Urinary bladder (tissue), 4 donors: ENCODE measurements at places on chromosomes 7 and 10. TPM values are rescaled to one million over a fixed set of nuclear protein-coding genes. Genes with fewer than 3 reads are reported as not detected.

DNA sequence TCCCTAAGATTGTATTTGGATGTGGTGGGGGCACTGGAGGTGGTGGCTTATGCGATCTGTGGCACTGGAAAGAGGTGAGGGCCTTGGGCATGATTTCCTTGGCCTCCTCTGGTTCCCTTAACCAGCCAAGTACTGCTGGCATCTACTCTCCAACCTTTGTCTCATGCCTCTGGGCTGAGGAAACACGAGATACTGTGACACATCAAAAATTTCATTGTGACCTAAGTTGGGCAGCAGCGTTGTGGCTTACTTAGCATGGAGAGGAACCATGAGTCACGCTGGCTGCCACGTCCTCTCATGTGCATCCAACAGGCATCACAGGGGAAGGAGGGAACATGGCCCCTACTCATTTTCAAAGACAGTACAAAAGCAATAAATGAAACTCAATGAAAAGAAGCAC is 29.7 kb upstream of the GSDME start:
- DNase-seq, result no peak

HSPA12A gene
- polyA plus RNA-seq, result 9.1 TPM

ZNF425 gene
- 2.7 TPM for polyA plus RNA-seq

ASAH2 gene
- polyA plus RNA-seq, result 0.85 TPM

DNA sequence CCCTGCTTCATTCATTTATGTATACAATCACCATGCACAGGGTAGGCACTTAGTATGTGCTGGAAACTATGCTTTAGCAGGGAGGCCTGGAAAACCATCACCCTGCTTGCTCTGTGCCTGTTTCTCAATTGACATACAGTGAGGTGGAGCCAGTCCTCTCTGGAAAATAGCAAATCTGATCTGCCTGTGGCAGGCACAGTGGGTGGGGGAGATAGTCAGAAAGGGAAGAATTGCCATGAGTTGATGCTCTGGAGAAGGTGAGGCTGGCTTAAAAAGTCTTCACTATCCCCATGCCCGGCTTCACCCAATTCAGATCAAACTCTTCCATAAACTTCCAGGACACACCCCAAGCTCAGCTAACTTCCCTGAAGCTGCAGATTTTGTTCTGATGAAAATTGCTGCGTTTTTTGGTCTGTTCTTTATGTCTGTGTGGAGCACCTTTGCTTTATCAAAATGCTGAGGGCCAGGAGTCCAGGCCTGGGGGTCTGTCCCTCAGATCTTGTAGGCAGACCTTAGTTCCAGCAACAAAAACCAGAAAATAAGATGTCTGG is 84.8 kb downstream of the ANK3 start:
- DNase-seq, result no peak

- no peak for DNase-seq
Measured at GRCh38 chr7:134707663-134708378, 61.2 kb downstream of the BPGM start.

DNA sequence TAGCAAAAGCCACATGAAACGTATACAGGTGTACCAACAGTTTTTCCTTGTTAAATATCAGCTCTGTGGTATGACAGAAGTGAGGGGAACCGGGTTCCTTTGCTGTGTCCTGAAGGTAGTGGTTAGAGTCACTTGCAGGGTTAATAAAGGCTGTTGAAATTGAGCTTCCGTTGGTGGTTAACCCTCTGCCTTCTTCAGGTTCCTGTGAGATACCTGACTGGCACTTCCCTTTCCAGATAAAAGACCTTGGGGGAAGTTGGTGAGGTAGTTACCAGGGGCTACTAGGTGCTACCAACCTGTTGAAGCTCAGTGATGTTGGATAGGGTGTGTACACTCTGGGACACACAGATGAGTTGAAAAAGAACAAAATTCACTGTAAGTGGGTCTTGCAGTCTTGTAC is 384.1 kb downstream of the GATA3 start:
- no peak for DNase-seq

DNA sequence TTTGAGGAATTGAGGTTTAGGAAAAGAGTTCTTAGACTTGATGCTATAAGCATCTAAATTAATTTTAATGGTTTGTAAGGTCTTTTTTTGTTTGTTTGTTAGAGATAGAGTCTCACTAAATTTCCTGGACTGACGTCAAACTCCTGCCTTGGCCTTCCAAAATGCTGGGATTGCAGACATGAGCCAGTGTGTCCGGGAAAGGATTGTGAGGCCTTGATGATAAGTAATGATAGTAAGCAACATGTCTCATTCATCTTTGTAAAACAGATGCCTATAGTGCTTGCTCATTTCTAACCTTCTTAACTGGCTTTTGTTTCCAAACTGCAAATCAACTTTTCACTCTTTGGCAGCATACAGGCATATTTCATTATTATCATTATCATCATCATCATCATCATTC is 176.0 kb upstream of the KCND2 start:
- DNase-seq, result no peak

DNA sequence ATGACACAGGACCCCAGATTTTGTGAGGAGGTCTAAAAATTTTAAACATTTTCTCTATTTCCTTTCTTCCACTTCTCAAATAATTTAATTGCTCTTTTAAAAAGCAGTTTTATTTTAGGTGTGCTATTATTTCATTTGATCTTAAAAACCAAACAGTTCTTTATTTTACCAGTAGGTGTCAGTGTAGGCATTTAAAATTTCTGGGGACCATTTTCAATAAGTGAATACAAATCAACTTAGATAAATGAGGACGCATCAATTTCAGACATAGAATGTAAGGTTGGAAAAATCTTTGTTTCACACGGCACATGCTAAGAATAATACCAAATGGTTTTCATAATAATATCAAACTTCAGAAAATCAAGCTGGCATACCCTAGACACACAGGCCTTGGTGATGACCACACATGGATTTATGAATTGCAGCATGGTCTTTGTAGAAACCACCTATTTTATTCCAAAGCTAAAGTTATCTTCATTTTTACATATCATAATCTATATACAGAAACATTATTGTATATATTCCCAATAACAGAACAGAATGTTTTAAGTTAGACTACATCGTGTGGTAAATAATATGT is 127.6 kb upstream of the SLC26A5 start:
- no peak for DNase-seq

COX15 gene
- polyA plus RNA-seq, result 20.4 TPM

GPR85 gene
- polyA plus RNA-seq, result 1.4 TPM

AEBP1 gene
- 247 TPM for polyA plus RNA-seq

NXPH1 gene
- polyA plus RNA-seq, result 0.14 TPM

GRCh38 chr10:35300063-35300699 is 36.1 kb upstream of the CCNY start:
- no peak for DNase-seq
